ENCODE measurements at places on chromosomes 11 and 22.

DNA sequence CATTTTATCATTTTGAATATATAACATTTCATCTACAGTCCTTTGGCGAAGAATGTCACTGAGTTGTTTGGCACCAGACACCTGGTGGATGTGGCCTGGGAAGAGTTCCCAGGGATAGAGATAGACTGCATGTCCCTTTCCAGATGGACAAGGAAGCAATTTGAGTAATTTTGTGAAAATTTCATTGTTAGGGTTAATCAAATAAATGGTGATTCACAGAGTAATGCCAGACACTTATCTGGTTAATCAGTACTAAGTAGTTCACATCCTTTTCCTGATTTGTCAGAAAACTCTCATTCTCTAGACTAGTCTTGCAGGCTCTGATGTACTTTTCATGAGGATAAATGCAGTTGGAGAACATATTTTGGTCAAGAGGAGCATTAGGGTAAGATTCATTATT is 41.6 kb downstream of the NAALAD2 start:
- no peak for DNase-seq

DNA sequence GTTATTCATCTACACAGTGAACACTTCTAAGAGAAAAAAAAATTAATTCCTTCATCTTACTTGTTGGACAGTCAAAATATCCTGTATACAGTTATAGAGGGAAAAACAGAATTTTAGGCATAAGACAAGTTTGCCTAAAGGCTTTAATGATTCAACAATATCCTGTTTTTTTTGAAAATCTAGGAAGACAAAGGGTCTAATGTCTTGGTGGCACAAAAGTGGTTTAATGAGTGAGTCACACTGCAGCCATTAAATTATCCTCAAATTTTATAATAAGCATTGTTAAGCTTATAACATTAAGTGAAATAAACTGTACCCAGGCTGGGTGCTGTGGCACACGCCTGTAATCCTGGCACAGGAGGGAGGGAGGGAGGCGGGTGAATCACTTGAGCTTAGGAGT is 72.9 kb downstream of the GAB2 start:
- no peak for DNase-seq

- DNase-seq, result no peak
Measured at GRCh38 chr11:10072142-10072541, 221.9 kb downstream of the SBF2 start.

DNA sequence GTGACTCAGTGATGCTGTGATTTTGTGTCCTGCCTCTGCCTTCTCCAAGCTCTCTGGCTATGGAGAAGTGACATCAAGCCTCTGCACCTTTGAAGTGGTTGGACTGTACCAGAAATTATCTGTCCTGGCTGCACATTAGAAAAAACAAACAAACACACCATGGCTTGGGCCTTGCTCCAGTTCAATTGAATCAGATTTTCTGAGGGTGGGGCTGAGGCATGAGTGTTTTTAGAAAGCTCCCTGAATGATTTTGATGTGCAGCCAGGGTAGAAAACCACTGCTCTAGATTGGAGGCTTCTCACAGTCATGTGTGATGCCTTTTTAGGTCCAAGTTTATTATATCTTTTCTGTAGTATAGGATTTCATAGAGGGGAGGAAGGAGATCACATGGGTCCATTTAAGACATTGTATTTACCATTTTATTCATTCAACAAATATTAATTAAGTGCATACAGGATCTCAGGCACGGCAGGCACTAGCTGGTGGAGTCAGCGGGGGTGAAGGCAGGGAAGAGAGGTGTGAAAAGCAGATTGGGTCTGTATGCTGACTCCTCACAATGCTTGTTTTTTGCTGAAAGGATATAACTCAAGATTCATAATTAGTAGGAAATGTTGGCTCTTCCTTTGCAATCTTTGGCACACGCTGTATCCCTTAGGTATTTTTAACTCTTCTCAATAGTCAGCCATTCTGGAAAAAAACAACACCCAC is 7.1 kb upstream of the VSTM5 start:
- DNase-seq, result no peak

GRCh38 chr22:22479999-22480532 is 28.5 kb downstream of the ZNF280B start:
- DNase-seq, result no peak

- DNase-seq, result no peak
Measured at GRCh38 chr22:27488456-27489177, 312.9 kb downstream of the MN1 start.

GRCh38 chr22:22752556-22753477 is 108.4 kb downstream of the GGTLC2 start:
- DNase-seq, result no peak

DNA sequence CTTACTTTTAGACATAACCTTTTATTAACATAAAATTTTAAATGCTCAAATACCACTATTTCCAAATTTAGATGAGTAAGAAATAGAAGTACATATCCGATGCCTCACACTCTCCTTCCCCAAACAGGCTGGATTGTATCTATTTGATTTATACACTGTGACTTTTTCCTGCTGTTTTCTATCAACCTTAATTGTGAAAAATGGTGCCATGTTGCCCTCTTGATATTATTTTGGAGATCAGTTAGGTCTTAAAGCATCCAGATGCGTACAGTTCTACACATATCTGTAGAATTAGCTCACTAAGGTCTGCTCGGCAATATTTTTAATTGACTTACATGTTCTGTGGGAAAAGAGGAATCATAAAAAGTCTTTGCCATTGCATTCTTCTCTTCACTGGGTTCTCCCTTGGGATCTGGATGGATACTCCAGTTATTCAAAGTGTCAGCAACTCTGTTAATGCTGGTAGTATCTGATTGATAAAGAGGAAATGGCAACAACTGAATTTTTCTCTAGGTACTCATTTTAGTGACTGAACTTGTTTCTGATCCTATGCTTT is 27.2 kb downstream of the EIF3M start:
- no peak for DNase-seq

DNA sequence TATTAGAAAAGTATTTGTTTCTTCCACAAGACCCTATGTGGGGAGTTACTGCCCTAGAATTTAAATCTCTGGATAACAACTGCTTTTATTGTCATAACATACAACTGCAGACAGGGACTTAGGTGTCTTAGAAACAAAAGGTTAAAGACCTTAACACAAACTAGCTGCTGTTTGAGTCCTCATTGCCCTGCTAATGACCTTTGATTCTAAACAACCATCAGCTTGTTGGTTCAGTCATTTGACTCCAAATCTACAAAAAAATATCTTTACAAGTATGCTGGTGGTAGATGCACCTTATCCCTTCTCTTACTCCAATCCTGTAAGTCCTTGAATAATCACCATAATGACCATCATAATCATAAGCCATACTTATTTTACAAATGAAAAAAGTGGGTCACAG is 377.4 kb upstream of the PITPNB start:
- DNase-seq, result no peak

DNA sequence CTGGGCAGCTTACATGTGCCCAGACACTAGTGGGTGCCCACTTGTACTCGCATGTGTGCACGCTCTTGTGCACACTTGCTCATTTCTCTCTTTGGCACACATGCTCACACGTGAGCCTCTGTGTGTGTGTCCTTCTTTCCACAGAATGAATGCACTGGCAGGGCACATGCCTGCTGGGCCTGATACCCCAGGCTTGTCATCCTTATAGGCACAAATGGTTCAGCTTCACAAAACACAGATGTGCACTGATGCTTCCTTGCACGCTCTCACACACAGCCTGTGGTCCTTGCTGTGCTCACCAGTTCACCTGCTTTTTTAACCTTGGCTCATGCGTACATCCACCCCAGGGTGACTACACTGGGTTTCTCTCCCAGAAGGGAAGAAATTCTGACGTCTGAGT is 174.8 kb downstream of the BUD13 start:
- no peak for DNase-seq

- no peak for DNase-seq
Measured at GRCh38 chr22:49377306-49377705, 450.4 kb downstream of the BRD1 start.

GRCh38 chr11:13291800-13292199 is 14.2 kb downstream of the BMAL1 start:
- no peak for DNase-seq

DNA sequence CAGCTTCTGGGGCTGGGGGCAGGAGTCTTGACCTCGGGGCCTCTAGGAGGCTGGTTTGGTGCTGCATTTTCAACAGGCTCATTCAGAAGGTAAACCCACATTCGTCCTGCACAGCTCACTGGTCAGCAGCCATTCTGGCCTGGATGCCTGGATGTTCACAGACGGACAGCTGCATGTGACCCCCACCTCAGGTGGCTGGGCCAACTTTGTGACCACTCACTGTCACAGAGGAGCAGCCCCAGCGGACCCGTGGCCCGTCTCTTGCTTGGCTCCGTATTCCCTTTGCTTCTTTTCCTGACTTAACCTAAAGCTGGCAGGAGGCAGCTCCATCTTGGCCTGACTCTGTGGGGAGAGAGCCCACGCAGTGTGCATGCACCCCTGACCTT is 8.2 kb downstream of the DGCR8 start:
- DNase-seq, result no peak

GRCh38 chr22:23243006-23243573 is 62.8 kb downstream of the BCR start:
- no peak for DNase-seq

- DNase-seq, result no peak
Measured at GRCh38 chr22:29004647-29005371, 56.8 kb downstream of the C22orf31 start.

- no peak for DNase-seq
Measured at GRCh38 chr11:99257131-99257530, 236.4 kb downstream of the CNTN5 start.

DNA sequence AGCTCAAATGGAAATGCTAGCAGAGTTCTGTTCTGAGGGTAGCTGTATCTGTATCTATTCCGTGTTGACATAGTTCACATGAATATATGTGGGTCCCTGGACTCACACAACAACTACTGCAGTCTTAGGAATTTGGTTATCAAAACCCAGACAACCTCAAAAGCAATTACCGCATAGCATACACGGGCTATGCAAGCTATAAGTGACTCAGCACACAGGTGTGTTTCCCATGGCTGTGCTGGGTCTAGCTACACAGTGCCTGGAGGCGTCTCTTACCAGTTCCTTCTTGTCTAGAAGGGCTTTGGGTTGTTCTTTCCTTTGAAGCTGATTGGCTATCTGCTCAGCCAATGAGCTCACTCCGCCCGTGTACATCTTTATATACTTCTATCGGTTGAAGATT is 98.2 kb upstream of the BID start:
- DNase-seq, result no peak

- no peak for DNase-seq
Measured at GRCh38 chr11:43212279-43212678, 99.5 kb upstream of the API5 start.
